Esophagus muscularis mucosa (tissue), 4 donors: ENCODE measurements at places on chromosomes 6 and 20. TPM values are rescaled to one million over a fixed set of nuclear protein-coding genes. Genes with fewer than 3 reads are reported as not detected.

DNA sequence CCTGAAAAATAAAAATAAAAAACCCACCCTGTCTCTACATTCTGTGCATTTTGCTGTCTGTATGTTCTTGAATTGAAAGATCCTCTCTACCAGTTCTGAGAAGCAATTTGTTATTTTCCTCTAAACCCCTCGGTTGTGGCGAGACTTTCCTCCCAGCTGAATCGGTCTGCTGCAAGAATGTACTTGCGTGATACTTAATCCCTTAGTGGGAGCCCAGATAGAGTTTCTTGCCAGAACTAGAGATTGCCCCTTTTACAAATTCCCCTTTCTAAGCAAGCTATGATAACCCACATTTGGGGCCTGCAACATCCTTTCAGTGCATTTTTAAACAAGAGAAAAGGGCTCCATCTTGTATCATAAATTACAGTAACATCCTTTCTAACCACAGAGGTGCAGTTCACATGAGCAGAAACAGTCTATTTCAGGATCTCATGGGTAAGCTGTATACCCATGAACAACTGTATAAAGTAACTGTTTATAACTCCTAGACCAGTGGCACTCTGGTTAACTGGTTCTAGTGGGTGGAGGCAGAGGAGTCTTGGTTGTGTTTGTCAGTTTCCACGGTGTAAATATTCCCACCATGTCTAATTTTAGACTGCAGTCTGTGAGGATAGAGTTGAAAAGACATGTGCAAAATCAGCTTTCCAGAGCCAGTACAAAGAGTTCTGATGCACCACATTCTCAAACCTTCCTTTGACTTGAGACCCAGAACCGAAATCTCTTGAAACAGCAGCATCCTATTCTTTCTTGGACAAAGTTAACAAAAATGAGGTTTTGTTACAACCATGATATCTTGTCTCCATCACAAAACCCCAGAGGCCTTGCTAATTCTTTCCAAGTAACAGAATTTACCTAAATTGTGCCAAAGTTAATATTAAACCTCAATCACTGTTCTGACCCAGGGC is 113.1 kb upstream of the ZNF217 start:
- DNase-seq: no peak

DNA sequence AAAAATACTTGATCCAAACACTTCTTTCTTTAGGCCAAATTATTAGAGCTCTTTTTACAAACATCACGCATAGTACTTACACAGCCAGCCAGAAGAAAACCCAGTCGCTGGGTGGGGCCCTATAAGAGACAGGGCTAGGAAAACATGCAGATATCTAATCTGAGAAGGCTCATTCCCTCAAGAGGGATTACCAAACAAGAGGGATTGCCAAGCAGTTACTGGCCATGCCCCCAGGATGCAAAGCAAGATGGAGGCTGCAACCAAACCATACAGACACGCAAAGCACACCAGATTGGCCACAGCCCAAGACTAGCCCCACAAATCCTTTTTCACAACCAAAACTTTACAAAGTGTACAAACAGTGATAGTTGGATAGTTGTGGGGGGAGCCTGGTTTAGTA is 1235.4 kb upstream of the GJE1 start:
- no peak for DNase-seq

DNA sequence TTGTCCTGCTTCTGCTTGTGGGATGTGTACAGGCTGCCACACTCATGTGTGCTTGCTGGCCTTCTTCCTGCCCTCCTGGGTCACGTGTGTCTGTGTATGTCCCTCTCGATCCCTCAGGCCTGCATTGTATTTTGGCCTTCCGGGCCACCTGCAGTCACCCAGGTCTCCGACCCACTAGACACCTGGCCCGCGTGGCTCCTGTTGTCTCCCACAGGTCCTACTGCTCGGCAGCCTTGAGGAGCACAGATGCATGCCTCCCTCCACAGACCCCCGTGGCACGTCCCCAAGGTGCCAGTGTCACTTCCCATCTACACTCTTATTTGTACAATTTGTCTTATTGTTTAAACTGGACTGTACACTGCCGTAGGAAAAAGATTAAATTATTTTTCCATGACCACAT is 43.1 kb downstream of the FOXC1 start:
- DNase-seq: no peak

- DNase-seq: no peak
These were observed 57.0 kb downstream of the SMPDL3A start for GRCh38 chr6:122845916-122846612.

DNA sequence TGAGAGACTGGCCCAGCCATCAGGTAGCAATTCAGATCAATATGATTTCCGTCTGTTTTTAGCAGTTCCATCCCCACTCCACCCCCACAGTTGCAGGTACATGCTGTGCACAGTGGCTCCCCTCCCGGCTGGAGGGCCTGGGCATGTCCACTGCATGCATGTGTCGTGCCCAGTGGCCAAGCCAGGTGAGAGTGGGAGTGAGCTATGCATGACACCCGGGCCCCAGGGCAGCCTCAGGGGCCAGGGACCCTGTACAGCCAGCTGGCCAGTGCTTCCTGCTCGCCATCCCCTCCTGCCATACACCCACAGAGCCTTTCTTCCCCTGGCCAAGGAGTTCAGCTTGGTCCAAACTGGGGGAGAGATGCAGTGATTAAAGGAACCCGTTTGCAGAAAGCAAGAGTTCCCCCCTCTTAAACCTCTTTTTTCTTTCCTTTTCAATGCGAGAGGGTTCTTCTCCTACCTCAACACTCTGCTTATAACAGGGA is 135.3 kb downstream of the THBS2 start:
- peak; percentile 45 for DNase-seq

- DNase-seq: no peak
These were observed 49.8 kb downstream of the MAP3K7 start for GRCh38 chr6:90537027-90537426.

Gene MYB
- total RNA-seq: 0.29 TPM

Gene THBD
- total RNA-seq: 50.4 TPM

Gene ABHD16B
- total RNA-seq: not detected

Gene POU5F1
- total RNA-seq: not detected

DNA sequence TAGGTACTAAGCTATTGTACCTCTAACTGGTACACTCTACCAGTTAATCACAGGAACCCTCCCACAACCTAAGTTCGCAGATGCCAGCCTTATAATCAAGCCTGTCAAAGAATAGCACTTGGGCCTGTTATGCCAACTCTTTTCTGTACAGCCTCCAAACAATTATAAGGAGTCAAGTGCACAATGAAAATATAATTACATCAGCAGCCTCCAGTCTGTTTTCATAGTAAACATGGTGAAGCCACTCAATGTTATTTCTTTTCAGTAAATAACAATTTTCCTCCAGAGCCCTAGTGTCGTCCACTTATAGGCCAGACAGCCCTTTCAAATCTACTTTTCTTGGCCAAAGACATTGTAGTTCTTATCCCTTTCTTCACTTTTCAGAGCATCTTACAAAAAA is 82.7 kb upstream of the CARMIL1 start:
- DNase-seq: no peak

GRCh38 chr6:64415926-64416325 is 780.3 kb downstream of the PHF3 start:
- DNase-seq: no peak
